Activated T-helper 17 cell treated with anti-CD3 and anti-CD28 coated beads, Interleukin-2, amount 50 U/mL, for 72 hours (primary cell): ENCODE measurements at places on chromosomes 5 and 9.

- no peak for ATAC-seq
These were observed 143.6 kb downstream of the LHFPL2 start for GRCh38 chr5:78504704-78505677.

DNA sequence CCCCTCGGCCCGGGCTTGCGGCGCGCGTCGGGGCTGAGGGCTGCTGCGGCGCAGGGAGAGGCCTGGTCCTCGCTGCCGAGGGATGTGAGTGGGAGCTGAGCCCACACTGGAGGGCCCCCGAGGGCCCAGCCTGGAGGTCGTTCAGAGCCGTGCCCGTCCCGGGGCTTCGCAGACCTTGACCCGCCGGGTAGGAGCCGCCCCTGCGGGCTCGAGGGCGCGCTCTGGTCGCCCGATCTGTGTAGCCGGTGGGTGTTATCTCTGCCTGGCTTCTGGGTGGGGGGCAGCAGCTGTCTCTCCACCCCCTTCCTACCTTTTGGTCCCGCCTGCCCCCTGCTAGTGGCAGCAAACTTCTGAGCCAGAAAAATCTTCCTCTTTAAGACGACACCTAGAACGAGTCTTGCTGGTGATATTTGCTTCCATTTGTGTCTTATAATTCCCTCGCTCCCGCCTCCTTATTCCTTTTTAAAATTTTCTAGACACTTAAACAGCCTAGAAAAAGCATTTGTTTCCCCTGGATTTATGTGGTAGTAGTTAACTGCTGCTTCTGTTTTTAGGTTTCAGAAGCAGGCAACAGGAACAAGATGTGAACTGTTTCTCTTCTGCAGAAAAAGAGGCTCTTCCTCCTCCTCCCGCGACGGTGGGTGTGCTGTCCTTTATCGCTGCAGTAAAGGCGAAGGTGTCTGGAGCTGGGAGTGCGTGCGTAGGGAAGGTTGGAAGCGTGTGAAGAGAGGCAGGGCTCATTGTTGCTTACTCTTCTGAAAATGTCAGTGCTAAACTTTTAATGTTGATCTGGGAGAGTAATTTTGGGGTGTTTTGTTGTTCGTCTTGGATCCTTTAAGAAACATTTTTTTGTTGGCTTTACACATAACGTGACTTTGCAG lies 554 bp downstream of the JAK2 start:
- ATAC-seq = no peak

GRCh38 chr9:79061752-79062616 lies 509.8 kb upstream of the TLE4 start:
- no peak for ATAC-seq

GRCh38 chr9:108994695-108995094 lies 18.6 kb downstream of the CTNNAL1 start:
- ATAC-seq = peak; percentile 37

GRCh38 chr9:137339045-137339907 lies 37.2 kb upstream of the NRARP start:
- ATAC-seq = no peak

DNA sequence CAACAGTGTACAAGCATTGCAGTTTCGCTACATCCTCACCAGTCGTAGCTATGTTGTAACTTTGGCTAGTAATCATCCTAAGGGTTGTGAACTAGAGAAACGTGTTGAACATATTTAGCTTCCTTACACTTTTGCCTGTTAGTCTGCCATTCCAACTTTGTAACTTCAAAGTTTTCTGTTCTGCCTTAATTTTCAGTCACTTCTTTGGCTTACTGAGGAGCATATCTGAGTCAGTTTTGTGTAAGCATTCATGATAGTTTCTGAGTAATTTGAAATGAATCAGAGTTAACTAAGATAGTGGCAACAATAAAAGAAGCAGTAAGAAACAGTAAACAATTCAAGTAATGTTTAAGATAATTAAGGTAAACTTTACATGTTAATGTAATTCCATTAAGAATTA lies 58.9 kb upstream of the MCCC2 start:
- no peak for ATAC-seq

DNA sequence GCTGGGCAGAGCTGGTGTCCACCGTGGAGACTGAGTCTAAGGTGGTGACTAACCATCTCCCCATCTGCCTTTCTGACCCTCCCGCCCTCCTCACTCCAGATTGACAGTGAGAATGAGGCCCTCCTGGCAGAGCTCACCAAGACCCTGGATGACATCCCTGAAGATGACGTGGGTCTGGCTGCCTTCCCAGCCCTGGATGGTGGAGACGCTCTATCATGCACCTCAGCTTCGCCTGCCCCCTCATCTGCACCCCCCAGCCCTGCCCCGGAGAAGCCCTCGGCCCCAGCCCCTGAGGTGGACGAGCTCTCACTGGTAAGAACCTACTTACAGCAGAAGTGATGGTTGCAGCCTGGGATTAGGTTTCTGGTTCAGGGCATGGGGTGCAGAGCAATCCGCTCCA lies 96.5 kb downstream of the PPARGC1B start:
- ATAC-seq = no peak

- ATAC-seq = peak; percentile 80
These were observed at the start of gene ERAP2 for GRCh38 chr5:96876292-96876850. Gene ERAP2 (plus strand): TSS chr5:96876500. CDS start chr5:96879686, 3,186 bp downstream.

DNA sequence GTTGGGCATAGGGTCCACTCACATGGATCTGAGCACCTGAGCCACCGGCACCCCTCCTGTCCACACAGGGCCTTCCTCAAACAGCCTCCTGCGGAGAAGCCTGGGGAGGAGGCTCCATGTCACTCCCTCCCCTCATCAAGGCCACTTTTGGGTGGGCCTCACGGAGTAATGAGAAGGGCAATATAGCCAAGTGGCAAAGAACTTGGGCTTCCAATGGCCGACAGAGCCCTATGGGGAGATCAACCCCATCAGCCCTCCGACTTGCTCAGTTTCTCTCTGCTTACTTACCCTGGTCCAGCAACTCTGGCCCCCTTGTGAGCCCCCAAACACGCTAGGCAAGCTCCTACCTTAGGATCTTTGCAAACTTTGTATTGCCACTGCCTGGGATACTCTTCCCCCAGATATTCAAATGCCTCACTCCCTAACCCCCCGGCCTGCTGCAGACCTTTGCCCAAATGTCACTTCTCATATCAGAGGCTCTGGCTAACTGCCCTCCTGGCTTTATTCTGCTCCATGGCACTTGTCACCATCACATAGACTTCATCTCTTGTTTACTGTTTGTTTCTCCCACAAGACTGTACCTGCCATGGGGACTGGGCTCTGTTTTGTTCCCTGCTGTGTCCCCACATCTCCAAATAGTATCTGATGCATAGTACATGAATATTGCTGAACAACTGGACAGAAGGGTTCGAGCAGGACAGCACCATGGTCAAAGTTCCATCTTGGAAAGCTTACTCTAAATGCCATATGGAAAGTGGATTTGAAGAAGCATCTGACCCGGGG lies 220.8 kb downstream of the FSTL4 start:
- no peak for ATAC-seq

- ATAC-seq = no peak
These were observed 41.2 kb upstream of the CTSL start for GRCh38 chr9:87684627-87685219.

- no peak for ATAC-seq
These were observed 11.0 kb upstream of the NSD1 start for GRCh38 chr5:177122566-177122965.

GRCh38 chr5:126865299-126865698 lies 88.4 kb downstream of the LMNB1 start:
- ATAC-seq = no peak

- no peak for ATAC-seq
These were observed 1.2 kb downstream of the HOMER1 start for GRCh38 chr5:79512471-79513307.

- no peak for ATAC-seq
These were observed 70.8 kb downstream of the HTR4 start for GRCh38 chr5:148583421-148583965.

GRCh38 chr9:105441616-105442160 lies 6.1 kb upstream of the FSD1L start:
- no peak for ATAC-seq

DNA sequence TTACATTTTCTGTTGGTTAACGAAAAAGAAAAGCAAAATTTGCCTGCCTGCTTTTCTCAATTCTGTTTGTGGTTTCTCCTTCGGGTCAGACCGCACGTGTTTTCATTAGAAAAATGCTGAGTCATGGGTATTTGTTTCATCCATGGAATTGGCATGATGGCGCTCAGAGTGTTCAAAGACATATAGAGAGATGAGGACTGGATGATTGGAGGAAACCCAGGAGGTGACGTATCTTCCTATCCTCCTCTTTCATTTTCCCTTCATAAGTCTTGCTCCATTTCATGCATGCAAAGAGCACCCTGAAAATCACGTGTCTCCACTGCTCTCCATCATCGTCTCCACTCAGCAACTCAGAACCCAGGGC lies 353.8 kb upstream of the WWC1 start:
- no peak for ATAC-seq

DNA sequence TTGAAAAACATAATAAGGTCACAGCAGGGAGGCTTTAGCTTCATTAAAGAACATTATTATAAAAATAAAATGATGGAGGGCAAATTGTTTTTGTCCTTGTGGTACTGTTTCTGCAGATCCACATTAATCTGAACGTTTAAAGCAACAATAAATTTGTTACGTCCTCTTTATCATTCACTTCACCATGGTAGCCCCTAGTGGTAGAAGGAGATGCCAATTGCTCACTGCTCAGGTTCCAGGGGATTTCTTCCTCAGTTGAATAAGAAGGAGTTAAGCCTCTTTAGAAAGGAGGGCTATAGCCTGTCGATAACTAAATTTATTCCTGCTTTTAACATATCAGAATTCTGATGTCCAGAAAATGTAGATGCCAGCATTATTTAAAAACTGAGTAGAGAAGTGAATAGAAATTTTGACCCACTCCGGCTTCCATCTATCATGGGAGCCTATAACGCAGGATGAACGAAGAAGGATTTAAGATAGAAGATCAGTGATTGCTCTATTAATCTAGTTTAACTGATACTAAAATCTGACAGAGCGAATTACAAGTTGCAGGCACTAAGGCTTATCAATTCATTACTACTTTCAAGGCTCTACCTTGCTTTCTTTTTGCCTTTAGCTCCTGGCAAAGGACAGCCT lies 692.3 kb downstream of the PTPRD start:
- no peak for ATAC-seq

- ATAC-seq = peak; percentile 13
These were observed 64.7 kb downstream of the RXRA start for GRCh38 chr9:134390947-134391318.

GRCh38 chr5:19862711-19863110 lies 125.3 kb downstream of the CDH18 start:
- ATAC-seq = no peak
